Epithelial cell of alveolus of lung (primary cell): ENCODE measurements at places on chromosomes 6 and 20. TPM values are rescaled to one million over a fixed set of nuclear protein-coding genes. Genes with fewer than 3 reads are reported as not detected.

Gene MARCKS
- total RNA-seq: 121 and 182 TPM in 2 replicates

Gene SSTR4
- total RNA-seq: not detected in 2 replicates

Gene POM121L2
- not detected in 2 replicates for total RNA-seq

Gene SRC
- total RNA-seq: 13.1 and 44.4 TPM in 2 replicates

Gene DDX39B
- 517 and 600 TPM in 2 replicates for total RNA-seq

Gene TNNC2
- total RNA-seq: 0.24 TPM in 1 of 2 replicates, not detected in the other

Gene DEFB123
- not detected in 2 replicates for total RNA-seq

Gene CALHM6
- 2.0 and 6.2 TPM in 2 replicates for total RNA-seq

Gene STMND1
- not detected in 2 replicates for total RNA-seq

Gene GJA10
- 0.13 TPM in 1 of 2 replicates, not detected in the other for total RNA-seq

Gene TSPO2
- not detected in 2 replicates for total RNA-seq

Gene TSHZ2
- 1.0 and 13.6 TPM in 2 replicates for total RNA-seq

Gene CUL9
- total RNA-seq: 12.2 and 15.9 TPM in 2 replicates

Gene IL17F
- total RNA-seq: not detected in 2 replicates

Gene C6orf58
- total RNA-seq: not detected in 2 replicates

Gene FITM2
- 3.6 and 6.4 TPM in 2 replicates for total RNA-seq

Gene MCHR2
- total RNA-seq: not detected in 2 replicates

Gene ID4
- 0.52 and 11.9 TPM in 2 replicates for total RNA-seq
